ENCODE measurements at places on chromosomes 7 and 10. TPM values are rescaled to one million over a fixed set of nuclear protein-coding genes. Genes with fewer than 3 reads are reported as not detected.

The MIOS gene
- 86.4 TPM for total RNA-seq

The SPDYE9 gene
- not detected for total RNA-seq

DNA sequence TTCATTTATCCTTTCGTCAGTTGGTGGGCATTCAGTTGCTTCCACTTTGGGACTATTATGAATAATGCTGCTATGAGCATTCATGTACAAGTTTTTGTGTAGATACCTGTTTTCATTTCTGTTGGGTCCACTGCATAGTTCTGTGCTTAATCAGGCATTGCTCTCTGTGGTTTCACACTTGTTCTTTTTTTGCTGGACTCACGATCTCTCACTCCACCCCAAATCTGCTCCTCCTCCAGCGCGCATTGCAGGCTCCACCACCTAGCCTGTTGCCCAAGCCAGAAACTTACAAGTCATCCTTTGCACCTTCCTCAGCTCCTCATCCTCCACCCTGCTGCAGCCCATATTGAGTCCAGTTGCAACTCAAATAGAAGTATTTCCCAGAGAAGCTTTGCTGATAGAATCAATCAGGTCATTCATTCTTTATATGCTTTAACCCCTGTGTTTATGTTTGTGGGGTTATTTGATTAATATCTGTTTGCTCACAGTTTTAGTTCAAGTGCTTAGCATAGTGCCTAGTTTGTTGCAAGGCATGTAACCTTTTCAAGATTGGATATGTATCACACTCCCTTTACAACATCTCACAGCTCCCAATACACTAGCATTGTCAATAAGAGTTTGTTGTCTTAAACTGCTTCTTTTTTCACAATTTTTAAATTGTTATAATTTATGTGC is 16.6 kb upstream of the AFAP1L2 start:
- DNase-seq = no peak

DNA sequence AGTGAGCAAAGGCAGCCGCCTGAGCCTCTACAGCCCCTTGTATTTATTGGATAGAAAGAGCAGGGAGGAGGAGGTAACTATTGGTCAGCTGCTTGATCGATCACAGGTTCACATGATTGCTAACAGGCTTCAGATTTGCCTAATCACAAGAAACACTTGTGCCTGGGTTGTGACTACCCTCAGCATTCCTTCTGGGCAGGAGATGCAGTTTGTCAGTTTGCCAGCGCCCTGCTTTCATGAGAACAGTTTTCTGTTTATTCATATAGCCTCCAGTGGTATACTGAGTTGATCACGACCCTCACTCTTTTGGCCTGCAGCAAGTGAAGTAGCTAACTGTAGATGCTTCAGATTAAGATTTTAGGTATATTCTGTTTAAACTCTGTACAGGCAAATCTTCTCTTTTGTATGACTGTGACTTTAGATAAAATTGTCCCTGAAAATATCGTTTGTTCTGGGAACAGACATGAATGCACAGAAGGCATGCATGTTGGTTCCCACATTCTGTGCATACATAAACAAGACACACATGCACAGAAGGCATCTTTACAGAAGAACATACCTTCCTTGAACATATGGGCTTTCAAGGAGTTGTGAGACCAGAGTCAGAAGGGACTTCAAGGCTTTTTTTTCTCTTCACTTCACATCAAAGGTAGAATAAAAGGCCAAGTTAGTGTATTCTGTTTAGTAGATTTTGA is 422.4 kb upstream of the STEAP1 start:
- no peak for DNase-seq

DNA sequence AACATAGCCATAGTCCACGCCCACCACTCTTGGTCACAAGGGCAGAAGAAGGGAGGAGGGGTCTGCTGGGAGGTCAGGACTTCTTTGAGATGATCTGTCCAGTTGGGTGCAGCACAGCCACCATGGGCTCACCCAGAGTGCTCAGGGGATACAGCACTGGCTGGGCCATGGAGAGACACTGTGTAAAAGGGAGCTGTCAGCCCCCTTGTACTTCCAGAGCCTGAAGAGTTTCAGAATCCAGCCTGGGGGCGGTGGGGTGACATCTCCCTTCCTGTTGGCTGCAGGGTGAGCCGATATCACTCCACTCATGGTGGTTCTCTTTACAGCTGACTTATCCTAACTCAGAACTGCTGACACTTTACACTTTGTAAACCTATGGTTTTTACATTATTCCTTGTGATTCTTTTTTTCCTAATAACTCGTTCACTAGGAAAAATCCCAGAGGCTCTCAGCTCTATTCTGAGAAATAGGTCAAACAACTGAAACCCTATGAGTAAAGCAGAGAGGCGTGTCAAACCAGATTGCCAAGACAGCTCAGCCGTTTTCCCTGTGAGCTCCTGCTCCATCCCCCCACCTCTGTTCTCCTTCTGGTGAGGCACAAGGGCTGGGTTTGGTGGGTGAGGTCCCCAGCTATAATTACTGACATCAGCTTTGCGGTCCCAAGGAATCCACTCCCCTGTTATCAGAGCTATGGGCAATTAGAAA is 3.2 kb upstream of the MRPS24 start:
- no peak for DNase-seq

DNA sequence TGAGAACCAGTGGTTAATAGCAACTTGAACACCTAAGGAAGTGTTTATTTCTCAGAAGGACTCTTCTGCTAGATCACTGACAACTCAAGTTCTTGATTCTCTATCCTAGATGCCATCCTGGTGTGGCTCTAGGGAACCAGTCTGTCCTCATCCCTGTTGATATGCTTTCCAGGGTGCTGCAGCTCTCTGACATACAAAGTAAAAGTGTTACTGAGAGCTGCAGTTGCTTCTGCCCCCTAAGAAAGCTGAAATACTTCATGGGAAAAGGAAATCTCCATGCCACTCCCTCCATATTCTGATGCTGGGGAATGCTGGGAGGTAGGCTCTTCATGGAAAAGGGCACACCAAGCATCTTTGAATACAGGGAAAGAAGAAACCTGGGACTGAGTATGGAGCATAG is 168.1 kb downstream of the KLF6 start:
- no peak for DNase-seq

Data from occipital lobe (tissue), 3 donors.